Immature natural killer cell (primary cell): ENCODE measurements at places on chromosomes 16 and 17.

DNA sequence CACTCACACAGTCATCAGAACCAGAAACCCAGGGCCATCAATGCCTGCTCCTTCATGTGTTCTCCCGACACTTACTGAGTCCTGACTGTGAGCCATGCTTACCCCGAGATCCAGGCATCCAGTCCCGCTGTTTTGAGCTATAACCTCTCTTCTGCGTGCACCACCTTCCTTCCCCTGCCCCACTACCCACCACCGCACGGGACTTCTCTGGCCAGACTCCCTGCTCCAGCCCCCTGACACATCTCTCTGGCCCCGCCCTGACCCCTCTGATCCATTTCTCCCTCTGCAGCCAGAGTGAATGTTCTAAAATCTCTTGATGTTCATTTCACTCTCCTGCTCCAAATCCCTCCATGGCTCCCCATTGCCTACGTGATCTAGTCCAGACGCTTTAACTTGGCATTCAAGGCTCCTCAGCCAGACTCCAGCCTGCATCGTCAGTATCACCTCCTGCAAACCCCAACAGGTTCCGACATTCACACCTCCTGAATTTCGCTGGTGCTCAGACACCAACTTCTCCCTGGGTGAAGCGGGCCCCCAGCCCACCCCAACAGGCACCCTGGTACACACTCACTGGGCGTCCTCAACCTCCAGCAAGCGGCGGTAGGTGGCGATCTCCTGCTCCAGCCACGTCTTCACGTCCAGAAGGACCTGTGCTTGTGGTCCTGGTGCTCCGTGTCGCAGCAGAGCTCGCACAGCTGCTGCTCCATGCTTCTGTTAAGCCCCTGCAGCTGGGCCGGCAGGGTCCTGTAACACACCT, 3.1 kb upstream of the KRT17 start:
- DNase-seq, result no peak

DNA sequence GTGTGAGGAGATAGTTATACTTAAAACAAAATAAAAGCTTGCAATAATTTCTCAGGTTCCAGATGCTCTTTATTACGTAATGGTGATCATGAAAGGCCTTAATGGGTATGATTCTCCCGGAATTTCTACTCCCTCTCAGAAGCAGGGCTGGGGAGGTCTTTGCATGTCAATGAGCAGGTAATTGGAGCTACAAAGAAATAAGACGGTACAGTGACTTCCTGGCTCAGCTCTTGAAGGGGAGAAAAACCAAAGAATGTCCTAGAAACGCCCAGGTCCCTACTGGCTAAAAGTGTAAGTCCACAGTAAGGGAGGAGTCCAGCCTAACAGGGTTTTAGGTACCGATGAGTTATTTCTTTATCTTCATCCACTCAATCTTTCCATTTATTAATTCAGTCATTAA, 390.9 kb downstream of the TMEM114 start:
- no peak for DNase-seq

- DNase-seq, result no peak
These were observed 656 bp upstream of the GEMIN4 start for GRCh38 chr17:752620-753219.

GRCh38 chr16:10314811-10315210, 71.0 kb upstream of the ATF7IP2 start:
- peak; percentile 24 for DNase-seq

DNA sequence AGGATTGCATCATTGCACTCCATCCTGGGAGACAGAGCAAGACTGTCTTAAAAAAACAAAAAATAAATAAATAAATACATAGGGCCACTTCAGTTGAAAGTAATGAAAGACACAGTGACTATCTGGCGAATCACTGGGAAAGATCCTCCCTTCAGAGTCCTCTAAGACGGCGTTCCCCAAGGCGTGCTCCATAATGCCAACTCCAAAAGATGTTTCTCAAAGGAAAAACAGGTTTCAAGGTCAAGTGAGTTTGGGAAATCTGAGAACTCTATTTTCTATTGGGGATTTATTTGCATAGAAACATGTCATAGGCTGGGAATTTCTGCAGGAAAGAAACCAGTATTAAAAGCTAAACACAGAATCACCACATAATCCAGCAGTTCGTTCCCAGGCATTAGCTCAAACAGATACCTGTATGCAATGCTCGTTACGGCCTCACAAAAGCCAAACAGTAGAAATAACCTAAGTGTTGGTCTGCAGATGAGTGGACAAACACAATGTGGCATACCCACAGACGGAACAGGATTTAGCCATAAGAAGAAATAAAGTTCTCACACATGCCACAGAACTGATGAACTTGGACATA, 7.9 kb downstream of the KLHDC4 start:
- no peak for DNase-seq
